ENCODE measurements at places on chromosomes 7 and 10.
A peak's percentile ranks its signal among the peaks of the same experiment; 100 is the strongest.

GRCh38 chr7:156545979-156546378, 94.6 kb upstream of the RNF32 start:
- H3K27me3 ChIP-seq, result peaks cover 4% of the 10 kb centered on the region
- no peak overlapping the region for H3K4me3 ChIP-seq
- H3K27ac ChIP-seq, result no peak overlapping the region
- DNase-seq, result no peak

DNA sequence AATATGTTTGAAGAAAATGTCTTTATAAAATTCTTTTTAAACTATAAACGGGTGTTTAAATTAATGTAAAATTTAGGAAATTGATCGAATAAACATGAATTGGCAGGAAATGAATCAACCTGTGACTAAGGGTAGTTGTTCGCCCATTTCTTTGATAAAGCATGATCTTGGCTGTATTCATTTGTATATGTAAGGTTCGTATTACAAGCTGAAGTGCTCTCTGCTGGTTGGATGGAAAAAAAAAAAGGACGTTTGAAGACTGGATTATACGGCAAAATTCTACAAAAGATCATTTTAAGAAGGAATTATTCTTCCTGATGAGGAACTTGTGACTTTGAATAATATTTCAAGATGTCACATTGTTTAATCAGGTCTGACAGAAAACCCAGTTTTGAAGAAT, 185.4 kb upstream of the ANK3 start:
- no peak overlapping the region for H3K27ac ChIP-seq
- H3K27me3 ChIP-seq, result no peaks in the 10 kb centered on the region
- H3K4me3 ChIP-seq, result no peak overlapping the region
- no peaks in the 10 kb centered on the region for H3K36me3 ChIP-seq
- DNase-seq, result no peak
- peaks cover 28% of the 10 kb centered on the region for H3K4me1 ChIP-seq

DNA sequence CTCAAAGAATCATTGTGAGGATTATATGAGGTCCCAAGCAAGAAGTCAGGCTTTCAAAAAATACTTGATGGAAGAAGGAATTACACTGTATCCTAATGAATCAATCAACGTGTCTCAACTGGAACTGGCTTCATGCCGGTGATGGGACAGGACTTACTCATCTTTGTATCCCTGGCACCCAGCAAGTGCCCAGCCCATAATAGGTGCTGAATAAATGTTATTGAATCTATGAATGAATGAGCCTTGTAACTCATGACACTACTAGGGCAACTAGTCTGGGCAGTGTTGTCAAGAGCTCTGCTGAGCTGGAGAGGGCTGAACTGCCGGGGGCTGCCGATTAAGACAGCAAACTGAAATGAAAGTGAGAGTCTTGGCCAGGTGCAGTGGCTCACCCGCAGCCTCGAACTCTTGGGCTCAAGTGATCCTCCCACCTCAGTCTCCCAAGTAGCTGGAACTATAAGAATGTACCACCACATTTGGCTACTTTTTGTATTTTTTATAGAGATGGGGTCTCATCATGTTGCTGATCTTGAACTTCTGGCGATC, 87.2 kb upstream of the KIF5B start:
- peak; percentile 24 for DNase-seq
- no peak overlapping the region for H3K27ac ChIP-seq
- no peaks in the 10 kb centered on the region for H3K4me1 ChIP-seq
- H3K4me3 ChIP-seq, result no peak overlapping the region
- no peaks in the 10 kb centered on the region for H3K36me3 ChIP-seq

DNA sequence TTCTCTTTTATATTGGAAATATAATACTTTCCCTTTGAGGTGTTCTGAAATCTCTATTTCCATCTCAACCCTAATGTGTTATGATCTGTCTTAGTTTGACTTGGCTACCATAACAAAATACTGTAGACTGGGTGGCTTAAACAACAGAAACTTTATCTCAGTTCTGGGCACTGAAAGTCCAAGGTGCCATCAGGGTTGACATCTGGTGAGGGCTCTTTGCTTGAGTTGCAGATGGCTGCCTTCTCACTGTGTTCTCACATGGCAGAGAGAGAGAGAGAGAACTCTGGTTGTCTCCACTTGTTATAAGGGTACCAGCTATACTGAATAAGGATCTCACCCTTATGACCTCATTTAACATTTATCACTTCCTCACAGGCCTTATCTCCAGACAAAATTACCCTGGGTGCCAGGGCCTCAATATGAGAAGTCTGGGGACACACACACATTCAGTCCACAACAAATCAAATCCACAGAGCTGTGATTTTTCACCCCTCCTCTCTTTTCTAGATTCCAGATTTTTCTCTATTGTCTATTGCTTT, 104.5 kb downstream of the SRI start:
- DNase-seq, result no peak
- no peaks in the 10 kb centered on the region for H3K36me3 ChIP-seq
- H3K4me1 ChIP-seq, result no peaks in the 10 kb centered on the region
- no peaks in the 10 kb centered on the region for H3K27me3 ChIP-seq

- H3K4me3 ChIP-seq, result no peak overlapping the region
- peaks cover 10% of the 10 kb centered on the region for H3K4me1 ChIP-seq
- no peak overlapping the region for H3K27ac ChIP-seq
- no peaks in the 10 kb centered on the region for H3K36me3 ChIP-seq
These were observed 64.5 kb upstream of the ZMIZ1 start for GRCh38 chr10:79004311-79004710.

- no peak for DNase-seq
- no peak overlapping the region for H3K4me3 ChIP-seq
- no peaks in the 10 kb centered on the region for H3K36me3 ChIP-seq
- H3K27me3 ChIP-seq, result peaks cover 87% of the 10 kb centered on the region
These were observed 569.1 kb downstream of the DNAJB6 start for GRCh38 chr7:157905651-157906461.

DNA sequence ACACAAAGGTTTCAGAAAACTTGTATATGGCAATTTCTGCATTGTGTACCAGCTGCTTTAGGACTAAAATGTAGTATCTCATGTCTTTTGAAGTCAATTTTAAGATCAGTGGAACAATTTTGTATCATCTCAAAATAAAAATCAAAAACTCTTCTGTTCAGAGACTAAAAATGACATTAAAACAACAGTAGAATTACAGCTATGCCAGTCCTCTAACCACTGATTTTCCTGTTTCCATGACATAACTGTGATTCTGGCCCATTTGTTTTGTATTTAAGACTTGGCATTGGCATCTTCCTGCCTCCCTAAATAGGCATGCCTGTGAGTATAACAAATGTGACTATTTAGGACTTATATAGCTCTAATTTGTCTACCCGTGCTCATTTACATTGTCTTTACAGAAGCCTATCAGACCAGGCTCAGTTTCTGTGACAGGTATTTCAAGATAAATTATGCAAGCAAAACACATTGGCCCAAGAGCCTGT, 29.1 kb upstream of the VPS41 start:
- H3K4me1 ChIP-seq, result no peaks in the 10 kb centered on the region
- no peak overlapping the region for H3K4me3 ChIP-seq
- no peak for DNase-seq
- no peak overlapping the region for H3K27ac ChIP-seq

All from MM.1S (cell line).